ENCODE measurements at places on chromosomes 6 and 20.

DNA sequence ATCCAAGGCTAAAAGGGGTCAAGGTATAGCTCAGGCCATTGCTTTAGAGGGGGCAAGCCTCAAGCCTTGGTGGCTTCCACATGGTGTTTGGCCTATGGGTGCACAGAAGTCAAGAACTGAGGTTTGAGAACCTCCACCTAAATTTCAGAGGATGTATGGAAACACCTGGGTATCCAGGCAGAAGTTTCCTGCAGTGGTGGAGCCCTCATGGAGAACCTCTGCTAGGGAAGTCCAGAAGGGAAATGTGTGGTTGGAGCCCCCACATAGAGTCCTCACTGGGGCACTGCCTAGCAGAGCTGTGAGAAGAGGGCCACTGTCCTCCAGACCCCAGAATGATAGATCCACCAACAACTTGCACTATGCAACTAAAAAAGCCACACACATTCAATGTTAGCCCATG, 678.7 kb upstream of the ADGRB3 start:
- no peak for DNase-seq

DNA sequence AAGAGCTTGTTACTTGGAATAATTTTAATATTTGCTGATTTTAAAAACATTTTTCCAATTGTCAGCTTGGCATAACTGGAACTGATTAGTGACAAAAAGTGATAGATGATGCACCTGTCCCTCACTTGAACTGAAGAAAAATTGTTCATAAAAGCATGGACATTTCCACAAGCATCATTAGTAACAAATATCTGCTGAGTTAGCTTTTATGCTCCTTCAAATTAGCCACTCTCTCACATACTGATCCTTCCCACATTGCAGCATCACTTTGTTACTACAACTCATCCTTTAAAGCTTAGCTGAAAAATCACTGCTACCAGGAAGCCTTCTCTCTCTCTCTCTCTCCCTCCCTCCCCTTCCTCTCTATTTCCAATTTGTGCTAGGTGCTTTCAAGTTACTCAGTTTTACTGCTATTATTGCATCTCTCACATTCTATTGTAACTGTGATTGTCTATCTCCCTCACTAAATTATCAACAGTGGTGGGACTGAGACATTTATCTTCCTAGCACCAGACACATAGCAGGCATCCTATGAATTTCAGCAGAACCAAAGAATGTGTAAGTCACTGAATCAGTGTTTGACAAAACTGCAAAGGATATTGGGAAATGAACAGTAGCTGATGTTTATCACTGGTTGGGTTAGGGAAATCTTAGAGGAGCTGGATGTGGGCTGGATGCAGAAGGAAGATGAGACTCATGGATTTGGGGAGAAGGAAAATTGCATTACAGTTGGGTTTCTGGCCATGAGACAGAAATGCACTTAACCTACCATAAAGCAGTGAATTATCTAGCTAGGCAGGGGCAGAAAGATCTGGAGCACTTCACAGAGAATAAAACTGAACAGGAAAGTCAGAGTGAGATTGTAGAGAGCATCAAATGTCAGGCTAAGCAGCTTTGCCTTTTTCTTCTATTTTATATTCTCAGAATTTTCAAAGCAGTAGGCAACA, 128.4 kb upstream of the PLN start:
- DNase-seq, result no peak

DNA sequence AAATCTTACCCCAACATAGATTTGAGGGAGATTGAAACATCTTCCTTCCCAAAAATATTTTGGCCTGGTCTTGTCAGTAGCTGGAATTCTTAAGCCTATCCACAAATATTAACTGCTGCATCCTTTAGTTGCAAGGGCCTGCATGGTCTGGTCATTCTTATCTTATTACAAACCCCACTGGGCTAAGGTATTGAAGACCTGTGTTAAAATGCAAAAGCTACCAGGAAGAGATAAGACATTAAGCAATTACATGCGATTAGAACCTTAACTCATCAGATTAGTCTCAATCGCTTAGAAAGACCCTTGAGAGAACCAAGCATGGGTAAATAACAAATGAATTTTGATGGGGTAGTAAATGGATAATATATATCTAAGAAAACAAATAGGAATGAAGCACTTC, 426.6 kb downstream of the FRK start:
- no peak for DNase-seq

GRCh38 chr20:2680046-2680445, 12.5 kb upstream of the EBF4 start:
- DNase-seq, result no peak

DNA sequence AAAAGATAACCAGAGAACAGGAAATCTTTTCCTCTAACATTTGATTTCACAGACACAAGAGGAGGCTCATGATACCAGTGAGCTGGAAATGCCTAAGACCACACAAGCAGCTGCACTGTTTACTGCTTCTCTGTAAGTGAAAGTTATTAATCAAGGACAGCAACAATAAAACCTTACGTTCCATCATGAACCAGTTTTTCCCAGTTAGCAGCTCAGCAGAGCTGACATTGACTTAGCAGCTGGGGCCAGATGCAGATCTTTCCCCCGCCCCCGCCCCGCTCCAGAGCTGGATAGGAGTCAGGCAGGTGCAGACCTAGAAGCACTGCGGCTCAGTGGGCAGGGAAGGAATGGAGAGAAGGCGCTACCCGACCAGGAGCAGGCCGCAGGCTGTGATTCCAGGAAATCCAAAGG, 275.2 kb downstream of the GMDS start:
- peak; percentile 22 for DNase-seq

DNA sequence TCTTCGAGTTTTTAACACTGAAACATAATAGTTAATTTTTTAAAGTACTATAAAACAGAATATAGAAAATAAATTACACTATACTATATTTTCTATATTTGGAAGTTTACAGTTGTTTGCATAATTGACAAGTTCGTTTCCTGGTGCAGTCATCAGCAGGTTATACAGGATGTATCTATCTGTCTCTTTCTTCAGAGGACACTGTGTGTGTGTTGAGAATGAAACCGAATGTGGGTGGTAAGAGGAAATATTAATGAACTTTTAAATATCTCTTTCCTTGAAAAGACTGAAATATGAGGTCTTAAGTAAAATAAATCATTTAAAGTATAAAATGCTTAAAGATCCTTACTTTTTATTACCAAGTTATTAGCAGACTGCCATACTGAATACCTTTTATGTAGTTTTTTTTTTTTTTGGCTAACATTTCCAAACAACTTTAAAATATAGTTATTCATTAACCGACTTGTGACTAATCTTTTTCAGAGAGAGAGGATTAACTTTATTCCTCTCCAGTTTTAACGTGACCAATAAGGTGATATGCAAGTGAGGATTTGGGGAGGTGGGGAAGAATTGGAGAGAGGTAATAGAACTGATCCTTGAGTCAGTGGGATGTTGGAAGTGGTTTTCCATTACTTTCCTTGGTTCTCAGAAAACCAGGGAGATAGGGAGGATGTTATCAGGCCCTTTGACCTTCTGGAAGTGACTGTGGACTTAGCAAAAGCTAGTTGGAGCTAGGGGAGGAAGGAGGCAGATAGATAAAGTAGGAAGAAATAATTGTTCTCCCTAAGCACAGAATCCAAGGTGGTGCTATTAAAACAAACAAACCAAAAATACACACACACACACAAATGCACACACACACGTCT, 380.0 kb upstream of the FLRT3 start:
- DNase-seq, result no peak

DNA sequence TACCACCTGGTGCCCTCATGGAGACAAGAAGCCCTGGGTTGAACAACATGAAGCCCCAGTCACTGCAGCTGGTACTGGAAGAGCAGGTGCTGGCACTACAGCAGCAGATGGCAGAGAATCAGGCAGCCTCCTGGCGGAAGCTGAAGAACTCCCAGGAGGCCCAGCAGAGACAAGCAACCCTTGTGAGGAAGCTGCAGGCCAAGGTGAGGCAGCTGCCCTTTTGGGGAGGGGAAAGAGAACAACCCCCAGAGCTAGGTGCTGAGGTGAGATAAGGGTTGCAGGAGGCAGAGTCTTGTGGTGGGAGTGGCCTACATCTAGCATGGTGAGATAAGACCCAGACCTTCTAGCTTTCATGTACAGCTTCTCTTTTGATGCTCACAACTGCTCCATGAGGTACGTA, 7.0 kb downstream of the CEP250 start:
- no peak for DNase-seq

DNA sequence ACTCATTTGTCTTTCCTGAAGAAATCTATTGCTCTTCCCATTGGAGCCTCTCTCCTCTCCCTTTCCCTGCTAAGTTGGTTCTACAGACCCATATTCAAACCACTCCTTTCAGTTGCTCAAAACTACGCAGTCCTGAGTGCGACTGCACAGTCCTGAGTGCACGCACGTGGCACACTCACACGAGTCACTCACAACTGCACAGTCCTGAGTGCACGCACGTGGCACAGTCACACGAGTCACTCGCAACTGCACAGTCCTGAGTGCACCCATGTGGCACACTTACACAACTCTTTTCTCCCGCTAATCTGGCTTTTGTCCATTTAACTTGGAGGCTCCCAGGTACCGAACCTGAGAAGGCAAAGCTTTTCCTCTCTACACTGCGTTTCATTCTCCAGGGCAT, 159.7 kb downstream of the RNASET2 start:
- DNase-seq, result no peak

DNA sequence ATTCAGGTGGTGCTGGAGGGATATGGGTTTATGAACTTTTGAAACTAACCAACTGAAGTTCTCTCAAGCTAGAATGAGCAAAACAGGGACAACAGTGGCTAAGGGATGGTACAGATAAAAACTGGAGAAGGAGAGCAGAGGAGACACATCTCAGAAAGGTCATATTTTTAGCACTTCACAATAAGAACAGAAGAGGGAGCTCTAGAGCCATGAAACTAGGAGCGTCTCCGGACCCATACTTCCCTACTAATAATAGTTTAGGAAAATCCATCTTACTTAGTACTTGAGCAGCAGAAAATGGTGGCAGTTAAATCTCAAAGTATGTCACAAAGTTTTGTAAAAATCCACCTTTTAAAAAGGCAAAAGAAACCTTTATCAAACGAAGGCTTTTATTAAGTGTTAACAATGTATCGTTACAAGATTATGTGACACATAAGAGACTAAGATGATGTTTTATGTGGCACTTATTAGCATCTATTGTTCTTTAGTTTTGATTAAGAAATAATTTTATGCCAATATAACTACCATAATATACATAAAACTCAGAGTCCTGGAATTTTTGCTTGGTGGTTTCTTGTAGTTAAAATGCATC, 278.6 kb downstream of the TBC1D32 start:
- peak; percentile 17 for DNase-seq

GRCh38 chr6:57247603-57248002, 25.5 kb upstream of the RAB23 start:
- no peak for DNase-seq

DNA sequence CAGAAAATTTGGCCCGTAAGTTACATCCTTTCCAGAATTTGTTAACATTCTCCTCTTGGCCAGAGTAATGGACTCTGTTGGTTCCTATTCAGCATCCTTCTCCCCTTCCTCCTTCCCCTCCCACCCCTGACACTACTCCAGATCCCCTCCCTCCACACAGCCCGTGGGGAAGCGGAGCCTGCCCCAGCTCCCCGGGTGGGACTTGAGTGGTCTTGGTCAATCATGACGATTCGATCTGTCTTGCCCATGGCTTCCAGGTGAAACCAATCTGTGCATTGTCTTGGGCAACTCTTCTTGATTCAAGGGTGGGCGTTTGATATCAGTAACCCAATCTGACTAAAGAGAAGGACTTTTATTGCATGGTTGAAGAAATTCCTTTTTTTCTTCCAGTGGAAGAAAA, 143.9 kb downstream of the ANKRD60 start:
- DNase-seq, result no peak

GRCh38 chr6:34276191-34276590, 27.4 kb upstream of the SMIM29 start:
- DNase-seq, result no peak

DNA sequence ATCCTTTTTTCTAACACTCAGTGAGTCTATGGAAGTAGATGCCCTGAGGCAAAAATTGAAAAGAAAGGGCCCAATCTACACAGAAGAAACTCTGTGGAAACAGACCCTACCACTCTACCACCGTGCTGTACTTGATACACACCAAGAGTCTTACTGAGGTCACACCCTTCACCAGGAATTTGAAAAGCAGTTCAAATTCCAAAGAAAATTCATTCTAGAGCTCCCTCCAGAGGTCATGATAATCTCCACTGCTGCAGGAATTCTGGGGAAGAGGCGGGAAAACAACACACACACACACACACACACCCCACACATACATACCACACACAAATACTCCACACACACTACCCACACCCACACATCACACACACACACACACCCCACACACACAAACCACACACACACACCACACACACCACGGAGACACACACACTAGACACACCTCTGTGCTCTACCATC, 336.8 kb downstream of the HDGFL1 start:
- no peak for DNase-seq

DNA sequence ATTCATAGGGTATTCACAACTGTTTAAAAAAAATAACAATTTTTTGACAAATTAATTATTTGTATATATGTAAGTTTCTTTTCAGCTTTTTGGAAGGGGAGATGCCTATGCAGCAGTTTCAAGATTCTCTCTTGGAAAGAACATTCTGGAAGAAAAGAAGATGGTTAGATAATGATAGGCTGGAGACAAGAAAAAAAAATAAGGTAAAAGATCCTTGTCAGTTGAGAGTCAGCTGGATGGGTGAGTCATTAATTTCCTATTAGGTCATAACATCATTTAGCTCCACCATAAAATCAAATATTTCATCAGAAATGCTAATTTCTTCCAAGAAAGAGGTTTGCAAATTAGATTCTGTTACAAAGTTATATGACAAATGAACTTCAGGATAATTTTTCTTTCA, 880.4 kb downstream of the EPHA7 start:
- DNase-seq, result no peak

GRCh38 chr6:107272246-107272645, 156.9 kb upstream of the BEND3 start:
- DNase-seq, result no peak

GRCh38 chr6:10771371-10771894, 23.8 kb downstream of the TMEM14B start:
- no peak for DNase-seq

- DNase-seq, result no peak
These were observed 96.9 kb downstream of the RFX6 start for GRCh38 chr6:116973976-116974375.

GRCh38 chr6:50116390-50116789, 66.7 kb upstream of the DEFB112 start:
- DNase-seq, result no peak

DNA sequence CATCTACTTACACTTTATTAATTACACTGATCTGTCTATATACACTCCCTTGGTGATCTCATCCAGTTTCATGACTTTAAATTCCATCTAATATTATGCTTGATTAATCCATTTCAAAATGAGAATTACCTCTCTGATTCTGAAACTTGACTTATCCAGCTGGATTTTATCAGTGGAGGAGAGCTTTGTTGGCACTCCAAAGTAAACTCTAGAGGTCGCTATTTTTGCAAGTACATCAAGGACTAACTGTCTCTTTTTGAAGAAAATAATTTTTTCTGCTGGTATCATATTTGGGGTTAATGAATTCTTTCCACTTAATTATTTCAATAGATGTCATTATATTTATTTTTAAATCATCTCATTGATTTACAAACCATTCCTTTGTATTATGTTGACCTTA, 630.3 kb upstream of the MAN1A1 start:
- no peak for DNase-seq

GRCh38 chr6:169368200-169368599, 114.6 kb upstream of the THBS2 start:
- no peak for DNase-seq

Measured in hematopoietic multipotent progenitor cell (in vitro differentiated cells).